ENCODE measurements at places on chromosomes 3 and 15.

GRCh38 chr3:194130807-194131589 lies 5.0 kb upstream of the HES1 start:
- DNase-seq, result no peak

- no peak for DNase-seq
Measured at GRCh38 chr3:4864503-4864902, 114.7 kb upstream of the BHLHE40 start.

DNA sequence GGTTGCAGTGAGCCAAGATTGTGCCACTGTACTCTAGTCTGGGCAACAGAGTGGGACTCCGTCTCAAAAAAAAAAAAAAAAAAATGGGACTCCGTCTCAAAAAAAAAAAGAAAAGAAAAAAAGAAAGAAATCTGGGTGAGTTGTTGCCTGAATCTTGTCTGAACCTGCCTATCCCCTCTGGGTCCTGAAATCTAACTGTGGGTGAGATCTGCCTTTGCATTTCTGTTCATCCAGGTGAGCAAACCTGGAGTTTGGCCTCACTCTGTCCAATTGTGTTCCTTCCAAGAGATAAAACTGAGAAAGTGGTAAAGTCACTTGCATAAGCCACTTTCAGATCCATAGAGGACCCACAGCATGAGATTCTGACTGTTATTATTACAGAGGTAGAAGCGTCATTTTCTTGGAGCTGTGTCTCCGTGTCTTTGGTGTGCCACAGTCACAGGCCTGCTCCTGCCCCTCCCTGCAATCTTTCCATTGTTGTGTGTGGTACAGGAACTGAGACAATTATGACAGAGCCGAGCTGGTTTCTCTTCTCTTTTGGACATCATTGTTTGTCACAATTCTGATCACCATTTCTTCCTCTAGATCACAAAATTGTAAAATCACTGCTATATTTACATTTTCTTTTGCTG lies 235.9 kb downstream of the LPP start:
- peak; percentile 7 for DNase-seq

GRCh38 chr15:78047761-78048627 lies 29.5 kb downstream of the TBC1D2B start:
- DNase-seq, result no peak

- DNase-seq, result no peak
Measured at GRCh38 chr15:43519196-43519595, 1.8 kb downstream of the MAP1A start.

DNA sequence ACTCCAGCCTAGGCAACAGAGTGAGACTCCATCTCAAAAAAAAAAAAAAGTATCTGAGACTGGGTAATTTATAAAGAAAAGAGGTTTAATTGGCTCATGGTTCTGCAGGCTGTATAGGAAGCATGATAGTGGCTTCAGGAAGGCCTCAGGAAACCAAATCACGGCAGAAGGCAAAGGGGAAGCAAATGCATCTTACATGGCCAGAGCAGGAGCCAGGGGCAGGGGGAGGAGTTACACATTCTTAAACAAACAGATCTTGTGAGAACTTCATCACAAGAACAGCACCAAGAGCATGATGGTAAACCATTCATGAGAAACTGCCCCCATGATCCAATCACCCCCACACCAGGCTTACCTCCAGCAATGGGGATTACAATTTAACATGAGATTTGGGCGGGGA lies 37.2 kb downstream of the ACAP2 start:
- DNase-seq, result no peak

DNA sequence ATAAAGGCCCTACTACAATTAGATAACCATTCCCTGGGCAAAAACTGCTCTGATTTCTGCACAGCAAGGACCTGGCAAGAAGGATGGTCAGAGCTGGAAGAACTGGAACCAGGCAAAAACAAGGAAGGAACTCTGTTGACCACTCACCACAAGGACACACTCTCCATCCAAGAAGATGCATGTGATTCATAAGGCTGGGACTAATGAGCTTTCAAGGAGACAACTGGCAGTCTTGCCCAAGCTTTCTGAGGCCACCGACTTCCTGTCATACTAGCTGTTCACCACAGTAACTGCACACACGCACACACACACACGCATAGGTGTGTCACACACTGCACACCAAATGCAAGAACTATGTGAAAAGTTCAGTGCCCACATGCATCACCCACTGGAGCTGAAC lies 256.6 kb downstream of the OCA2 start:
- no peak for DNase-seq

GRCh38 chr15:88419830-88420229 lies 47.4 kb downstream of the MRPL46 start:
- no peak for DNase-seq

- DNase-seq, result no peak
Measured at GRCh38 chr3:50163572-50164455, 8.7 kb downstream of the SEMA3F start.

DNA sequence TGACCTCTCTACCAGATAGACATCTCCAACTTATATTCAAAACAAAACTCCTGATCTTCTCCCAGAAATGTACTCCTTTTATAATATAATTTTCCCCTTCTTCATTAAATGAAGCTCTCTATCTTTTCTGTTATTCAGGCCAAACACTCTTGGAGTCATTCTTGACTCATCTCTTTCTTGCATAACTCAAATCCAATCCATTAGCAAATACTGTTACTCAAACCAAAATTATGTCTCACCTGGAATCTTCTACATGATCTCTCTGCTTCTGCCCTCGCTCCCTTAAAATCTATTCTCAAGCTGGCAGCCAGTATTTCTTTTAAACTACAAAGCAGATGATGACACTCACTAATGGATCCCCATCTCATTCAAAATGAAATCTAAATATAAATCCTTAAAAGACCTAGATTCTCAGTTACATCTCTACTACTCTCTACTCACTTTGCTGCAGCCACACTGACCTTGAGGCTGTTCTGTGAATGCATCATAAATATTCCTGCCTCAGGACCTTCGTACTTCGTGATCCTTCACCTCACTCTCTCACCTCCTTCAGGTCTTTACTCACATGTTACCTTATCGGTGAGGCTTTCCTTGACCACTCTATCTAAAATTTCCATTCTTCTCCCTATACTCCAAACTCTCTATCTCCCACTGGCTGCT lies 160.9 kb downstream of the TBC1D5 start:
- no peak for DNase-seq

DNA sequence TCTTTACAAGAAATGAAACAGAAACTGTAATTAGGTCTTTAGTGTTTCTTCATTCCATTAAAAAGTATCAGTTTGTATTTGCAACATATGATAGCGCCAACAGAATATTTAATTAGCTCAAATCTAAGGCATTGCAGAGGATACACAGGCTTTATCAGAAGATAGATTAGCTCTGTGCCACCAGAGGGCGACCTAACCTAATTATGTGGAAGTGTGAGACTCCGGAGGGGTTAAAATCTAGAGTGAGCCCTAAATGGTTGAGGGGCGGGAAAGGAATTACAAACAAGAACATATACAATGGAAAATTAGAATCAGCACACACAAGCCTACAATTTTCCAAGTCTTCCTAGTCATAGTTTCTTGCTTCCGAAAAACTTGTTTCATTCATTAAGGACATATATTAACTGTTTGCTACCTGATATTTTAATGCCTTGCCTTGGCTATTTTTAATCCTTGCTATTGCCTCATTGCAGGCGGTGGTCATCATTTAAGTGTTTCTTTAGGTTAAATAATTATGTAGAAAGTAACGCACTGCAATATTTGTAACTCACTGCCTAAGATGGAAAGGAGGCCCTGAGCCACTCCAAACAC lies 18.0 kb upstream of the RYR3 start:
- peak; percentile 21 for DNase-seq

Data from stimulated activated CD8-positive, alpha-beta memory T cell treated with anti-CD3 and anti-CD28 coated beads, Interleukin-2, amount 100 ng/mL, for 48 hours (primary cell).